NCI-H1048 (cell line): ENCODE measurements at places on chromosomes 4 and X.

- no peak for DNase-seq
Observed at GRCh38 chr4:25051534-25051933, 20.8 kb upstream of the LGI2 start.

- no peak for DNase-seq
Observed at GRCh38 chrX:21176921-21177571, 197.2 kb upstream of the CNKSR2 start.

GRCh38 chr4:110632506-110633357 lies 9.9 kb upstream of the PITX2 start:
- DNase-seq, result no peak

GRCh38 chrX:149145845-149146285 lies 359.2 kb downstream of the IDS start:
- DNase-seq, result no peak

DNA sequence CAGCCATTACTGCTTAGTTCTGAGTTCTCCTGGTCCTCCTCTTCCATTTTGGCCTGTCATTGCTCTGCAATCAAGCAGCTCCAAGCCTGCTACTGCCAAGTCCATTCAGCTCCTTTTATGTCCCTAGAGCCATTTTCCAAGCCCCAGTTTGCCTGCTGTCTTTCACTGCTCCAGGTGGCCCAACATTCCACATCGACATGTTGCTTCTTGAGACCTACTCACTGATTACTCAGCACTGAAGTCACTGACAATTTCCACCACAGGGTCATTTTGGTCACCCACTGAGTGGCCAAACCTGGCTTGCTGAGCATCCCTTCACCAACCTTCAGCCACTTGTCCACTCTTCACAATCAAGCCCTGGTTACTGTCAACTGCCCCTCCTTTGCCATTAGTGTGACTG lies 27.2 kb downstream of the LRIT3 start:
- DNase-seq, result no peak

GRCh38 chr4:157280673-157281072 lies 60.1 kb downstream of the GRIA2 start:
- no peak for DNase-seq

- no peak for DNase-seq
Observed at GRCh38 chr4:124030147-124030546, 633.6 kb downstream of the SPRY1 start.

GRCh38 chr4:8350841-8351461 lies 81.4 kb downstream of the HTRA3 start:
- DNase-seq, result no peak

GRCh38 chr4:107098401-107098800 lies 62.3 kb upstream of the DKK2 start:
- no peak for DNase-seq

GRCh38 chr4:145951931-145952330 lies 13.3 kb upstream of the ZNF827 start:
- no peak for DNase-seq

DNA sequence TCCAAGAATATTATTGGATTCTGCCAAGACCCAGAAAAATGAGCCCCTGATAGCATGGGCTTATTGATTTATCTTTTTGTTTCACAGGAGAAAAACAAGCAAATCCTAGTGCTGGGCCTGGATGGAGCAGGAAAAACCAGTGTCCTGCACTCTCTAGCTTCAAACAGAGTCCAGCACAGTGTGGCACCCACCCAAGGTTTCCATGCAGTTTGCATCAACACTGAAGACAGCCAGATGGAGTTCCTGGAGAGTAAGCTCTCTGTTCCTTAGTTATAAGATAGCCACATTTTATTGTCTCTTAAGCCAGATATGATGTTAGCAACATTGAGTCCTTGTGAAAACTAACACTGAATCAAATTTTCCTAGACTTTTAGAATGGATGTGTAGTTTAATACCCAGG lies 5.5 kb downstream of the ARL9 start:
- DNase-seq, result no peak

- DNase-seq, result no peak
Observed at GRCh38 chr4:140557831-140558435, 10.8 kb downstream of the UCP1 start.

- no peak for DNase-seq
Observed at GRCh38 chrX:55340896-55341433, 76.2 kb upstream of the PAGE3 start.
